Activated CD4-positive, alpha-beta T cell treated with anti-CD3 and anti-CD28 coated beads, Interleukin-2, Interleukin-4, amounts not matched to agents 100 ng/mL and 50 ng/mL, durations not matched to agents 16 hours and 8 hours (primary cell): ENCODE measurements at places on chromosomes 12 and 14.

GRCh38 chr12:15540469-15540872, 218.2 kb downstream of the PTPRO start:
- no peak for DNase-seq

DNA sequence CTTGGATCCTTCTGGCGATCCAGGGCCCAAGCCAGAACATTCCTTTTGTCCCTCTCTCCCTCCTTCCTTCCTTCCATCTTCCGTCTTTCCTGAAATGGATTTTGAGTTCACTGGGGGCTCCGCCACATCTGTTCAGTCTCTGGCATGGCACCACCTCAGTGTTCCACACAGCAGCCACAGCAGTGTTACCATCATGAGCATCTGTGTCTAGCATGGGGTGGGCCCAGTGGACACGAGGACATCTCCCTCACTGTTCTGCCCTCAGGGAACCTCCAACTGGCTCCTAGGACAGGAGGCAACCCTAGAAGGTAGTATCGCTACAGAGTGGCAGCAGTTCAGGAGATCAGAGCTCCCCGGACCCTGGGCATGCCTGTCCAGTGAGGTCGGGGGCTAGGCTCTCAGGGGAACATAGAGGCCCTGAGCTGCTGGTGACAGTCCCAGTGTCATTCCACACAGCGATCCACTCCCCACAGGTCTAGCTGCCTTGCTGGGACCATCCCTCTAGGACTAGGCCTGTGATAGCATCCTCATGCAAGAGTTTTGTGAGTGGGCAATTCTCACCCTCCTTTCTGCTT, 59.0 kb downstream of the GALNT16 start:
- DNase-seq: no peak

DNA sequence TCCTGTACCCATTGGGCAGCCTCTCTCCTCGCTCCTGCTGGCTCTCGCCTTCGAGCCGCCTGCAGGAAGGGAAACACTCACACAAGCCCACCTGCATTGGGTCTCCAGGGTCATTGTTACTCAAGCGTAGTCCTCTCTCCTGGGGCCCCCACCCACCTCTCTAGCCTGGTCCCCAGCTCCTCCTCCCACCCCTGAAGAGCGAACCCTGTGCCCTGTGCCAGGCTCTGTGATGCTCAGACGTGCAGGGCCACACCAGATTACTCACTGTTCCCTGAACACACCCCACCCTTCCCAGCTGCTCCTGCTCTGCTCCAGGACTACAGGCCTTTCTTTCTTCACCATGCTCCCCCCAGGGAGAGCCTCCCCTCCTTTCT, 88.1 kb downstream of the NINJ2 start:
- DNase-seq: no peak

- DNase-seq: no peak
These were observed 6.6 kb upstream of the CFAP73 start for GRCh38 chr12:113142886-113143332.

- no peak for DNase-seq
These were observed 1.4 kb upstream of the KIF5A start for GRCh38 chr12:57548488-57548887.

GRCh38 chr14:34029921-34030334, 79.1 kb upstream of the EGLN3 start:
- no peak for DNase-seq

DNA sequence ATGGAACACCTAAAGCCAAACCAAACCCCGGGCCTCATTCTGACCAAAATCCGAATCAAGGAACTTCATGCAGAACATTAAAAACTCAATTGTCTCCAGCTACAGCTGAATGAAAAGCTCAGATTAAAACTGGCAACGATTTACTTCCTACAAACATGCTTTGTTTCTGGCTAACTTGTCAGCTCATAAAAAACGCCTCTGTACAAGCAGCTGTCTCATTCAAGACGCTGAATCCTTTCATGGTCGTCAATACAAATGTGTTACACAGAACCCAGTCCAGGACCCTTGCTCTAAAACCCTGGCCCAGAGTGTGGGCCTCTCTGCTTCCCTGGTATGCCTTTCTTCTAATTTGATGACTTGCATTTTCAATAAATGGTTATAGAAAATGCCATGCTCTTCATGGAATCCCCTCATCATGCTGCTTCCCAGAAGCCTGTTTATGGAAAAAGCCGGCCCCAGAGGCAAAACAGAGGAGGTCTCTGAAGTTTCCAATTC, 183.1 kb downstream of the PHLDA1 start:
- DNase-seq: no peak

- peak; percentile 37 for DNase-seq
These were observed 40.5 kb downstream of the SLC2A14 start for GRCh38 chr12:7832059-7832696.

- no peak for DNase-seq
These were observed 28.2 kb upstream of the SNAPC1 start for GRCh38 chr14:61733972-61734371.

- no peak for DNase-seq
These were observed 13.4 kb downstream of the LGALS3 start for GRCh38 chr14:55142466-55142865.

DNA sequence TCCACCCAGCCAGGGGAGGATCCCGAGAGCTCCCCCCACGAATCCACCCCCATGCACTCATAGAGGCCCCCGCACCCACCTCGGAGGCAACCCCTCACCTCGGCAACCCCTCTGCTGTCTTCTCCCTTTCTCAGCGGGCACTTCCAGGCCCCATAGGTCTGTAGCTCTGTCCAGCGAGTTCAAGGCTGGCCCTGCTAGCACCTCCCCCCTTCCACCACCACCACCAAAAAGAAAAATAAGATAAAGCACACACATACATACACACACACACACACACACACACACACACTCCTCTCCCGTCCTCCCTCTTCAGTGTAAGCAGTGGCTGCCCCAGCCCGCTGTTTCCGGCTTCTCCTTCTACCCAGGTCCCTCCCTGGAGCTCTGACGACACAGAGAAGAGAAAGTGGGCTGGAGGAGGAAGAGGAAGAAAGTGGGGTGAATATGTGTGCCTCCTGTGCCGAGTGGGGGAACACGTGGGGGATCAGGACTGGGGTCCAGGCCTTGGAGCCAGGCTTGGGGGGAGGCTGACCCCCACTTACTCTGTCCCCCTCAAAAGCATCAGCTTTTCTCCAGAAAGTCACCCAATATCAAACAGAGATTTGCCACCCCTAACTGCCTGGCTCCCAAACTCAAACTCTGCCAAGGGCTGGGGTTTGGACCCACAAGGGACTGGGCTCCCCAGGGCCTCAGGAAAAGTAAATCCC, at the start of gene STAT6:
TSS of gene STAT6 (minus strand) at position 332 of the 704 bp plus-strand sequence. CDS start 3,084 bp downstream, outside the sequence.
- DNase-seq: peak; percentile 91

GRCh38 chr14:92414690-92415445, 91.9 kb downstream of the SLC24A4 start:
- DNase-seq: no peak

DNA sequence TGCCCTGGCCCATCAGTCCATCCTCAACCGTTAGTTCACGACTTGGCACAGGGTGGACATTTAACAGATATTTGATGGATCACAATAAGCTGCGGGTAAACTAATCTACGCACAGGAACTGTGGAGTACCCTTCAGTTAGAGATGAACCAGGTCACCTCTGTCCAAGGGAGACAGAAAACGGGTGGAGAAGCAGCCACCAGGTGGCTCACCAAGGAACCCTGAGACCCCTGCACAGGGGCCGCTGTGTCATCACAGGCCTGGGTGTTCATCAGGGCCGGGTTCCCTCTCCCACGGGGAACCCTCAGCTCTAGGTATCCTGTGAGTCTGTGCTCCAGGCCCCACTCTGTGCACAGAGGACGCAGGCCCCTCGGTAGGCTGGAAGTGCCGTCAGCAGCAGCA, 122.2 kb downstream of the PIWIL1 start:
- DNase-seq: no peak

DNA sequence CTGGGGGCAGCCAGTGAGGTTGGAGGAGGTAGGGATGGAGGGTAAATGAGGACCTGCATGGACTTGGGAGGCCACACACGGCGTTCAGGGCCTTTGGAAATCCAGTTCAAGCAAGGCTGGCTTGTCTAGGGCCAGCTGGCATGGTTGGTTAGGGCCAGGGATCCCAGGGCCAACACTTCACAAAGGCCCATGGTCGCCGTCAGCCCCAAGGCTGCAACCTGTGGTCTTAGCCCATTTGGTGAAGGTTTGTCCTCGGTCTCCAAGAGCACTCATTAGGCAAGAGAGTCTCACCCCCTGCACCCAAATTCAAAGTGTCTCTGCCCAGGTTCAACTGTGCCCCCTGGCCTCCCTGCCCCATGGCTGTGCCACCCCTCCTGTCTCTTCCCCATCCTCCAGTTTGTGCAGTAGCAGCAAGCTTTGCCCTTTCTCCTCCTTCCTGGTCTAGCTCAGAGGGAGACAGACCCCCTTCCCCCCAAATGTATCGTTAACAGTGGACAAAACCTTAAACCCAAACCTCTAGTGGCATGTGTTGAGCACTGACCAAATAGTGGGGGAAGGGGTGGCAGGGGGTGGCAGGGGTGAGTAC, 94.1 kb downstream of the NINJ2 start:
- no peak for DNase-seq

DNA sequence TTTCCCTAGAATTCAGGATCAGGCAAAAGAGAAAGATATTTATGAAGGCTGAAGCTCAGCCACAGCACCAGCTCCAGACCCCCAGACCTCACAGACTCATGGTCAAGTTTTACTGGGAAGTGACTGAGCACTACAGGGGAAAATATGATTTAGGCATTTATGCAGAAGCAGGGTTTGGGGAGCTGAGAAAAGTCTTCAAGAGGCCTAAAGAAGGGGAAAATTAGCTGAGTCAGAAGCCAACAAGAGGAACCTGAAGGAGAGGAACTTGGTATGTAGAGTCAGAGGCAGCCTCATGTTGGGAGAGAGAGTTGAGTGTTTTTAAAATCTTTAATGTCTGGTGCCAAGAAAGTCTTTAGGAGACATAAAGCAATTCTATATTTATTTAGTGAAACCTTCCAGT, 63.0 kb downstream of the FOS start:
- no peak for DNase-seq

GRCh38 chr12:131101703-131102492, 148.2 kb downstream of the ADGRD1 start:
- DNase-seq: no peak

- DNase-seq: no peak
These were observed 10.0 kb downstream of the STYK1 start for GRCh38 chr12:10663869-10664268.

- no peak for DNase-seq
These were observed 1.2 kb downstream of the SSTR1 start for GRCh38 chr14:38208618-38209562.

- DNase-seq: peak; percentile 89
These were observed at the start of gene COQ5 for GRCh38 chr12:120528861-120529525. TSS of gene COQ5 (minus strand) at chr12:120529158. CDS start at chr12:120529141, 17 bp downstream.

GRCh38 chr12:122729583-122730214, 945 bp downstream of the HCAR1 start:
- DNase-seq: no peak

DNA sequence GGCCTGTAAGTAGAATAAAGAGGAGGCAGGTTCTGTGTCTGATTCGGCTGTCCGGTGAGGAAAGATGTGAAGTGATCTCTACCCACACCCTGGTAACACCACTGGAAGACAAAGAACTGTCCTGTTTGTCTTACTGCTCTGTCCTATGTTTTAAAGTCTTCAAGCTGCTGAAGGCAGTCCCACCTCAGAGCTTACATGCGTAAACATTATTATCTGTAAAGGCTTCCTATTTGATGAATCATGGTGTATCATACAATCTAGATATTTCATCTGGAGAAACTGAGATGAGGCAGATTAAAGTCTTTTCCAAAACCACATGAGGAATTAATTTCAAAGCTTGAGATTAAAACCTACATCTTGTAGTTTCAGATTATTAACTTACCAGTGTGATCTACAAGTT, 427.6 kb downstream of the ZFP36L1 start:
- no peak for DNase-seq

DNA sequence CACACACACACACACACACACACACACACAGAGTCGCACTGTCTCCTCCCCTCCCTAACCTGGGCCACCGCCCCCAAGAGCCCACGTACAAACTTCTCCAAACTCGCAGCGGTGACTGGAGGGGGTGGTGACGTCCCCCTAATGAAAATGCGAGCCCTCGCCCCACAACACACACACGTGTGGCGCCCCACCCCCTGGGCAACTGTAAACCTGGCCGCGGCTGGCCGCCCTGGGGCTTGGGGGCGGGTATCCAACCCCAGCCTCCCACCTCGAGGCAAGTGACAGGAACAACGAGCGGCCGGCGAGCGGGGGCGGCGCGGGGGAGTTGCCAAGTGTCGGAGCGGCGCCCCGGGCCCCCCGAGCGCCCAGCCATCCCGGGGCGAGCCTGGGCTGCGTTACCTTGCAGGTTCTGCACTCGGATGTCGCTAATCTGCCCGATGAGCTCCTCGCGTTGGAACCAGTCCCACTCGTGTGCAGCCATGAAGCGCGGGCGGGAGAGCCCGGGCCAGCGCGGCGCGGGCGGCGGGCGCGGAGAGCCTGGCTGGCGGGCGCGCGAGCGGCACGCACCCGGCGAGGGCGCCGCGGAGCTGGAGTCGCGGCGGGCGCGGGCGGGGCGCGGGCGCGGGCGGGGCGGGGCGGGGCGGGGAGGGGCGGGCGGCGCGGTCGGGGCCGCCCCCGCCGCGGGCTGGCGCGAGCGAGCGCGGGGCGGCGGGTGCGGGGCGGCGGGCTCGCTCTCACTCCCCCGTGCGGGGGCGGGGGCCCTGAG, at the start of gene CLMN:
TSS of gene CLMN (minus strand) at position 597 of the 766 bp plus-strand sequence. CDS start at position 481, 116 bp downstream.
- DNase-seq: no peak

GRCh38 chr12:39440781-39441180, 2.1 kb downstream of the KIF21A start:
- no peak for DNase-seq

GRCh38 chr12:114904254-114905003, 220.5 kb upstream of the TBX3 start:
- DNase-seq: no peak

GRCh38 chr12:45613296-45613695, 116.2 kb upstream of the ARID2 start:
- no peak for DNase-seq

DNA sequence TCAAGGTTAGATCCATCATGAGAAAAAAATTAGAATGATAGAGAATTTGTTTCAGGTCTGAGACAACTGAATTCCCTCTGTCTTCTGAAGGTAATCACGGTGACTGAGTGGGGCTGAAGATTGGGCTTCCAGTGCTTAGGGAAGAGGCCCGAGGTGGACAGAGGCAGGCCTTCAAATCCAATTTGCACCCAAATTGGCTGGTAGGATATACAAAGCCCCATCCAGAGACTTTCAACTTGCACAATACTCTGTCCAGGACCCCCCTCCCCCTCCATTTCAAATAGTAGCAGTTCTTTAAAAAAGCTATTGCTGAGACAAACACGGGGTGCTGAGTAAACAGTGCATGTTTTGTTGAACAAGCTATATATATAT, 3.6 kb upstream of the FOXG1 start:
- no peak for DNase-seq

- DNase-seq: no peak
These were observed 6.2 kb upstream of the DCAF11 start for GRCh38 chr14:24108336-24108874.

DNA sequence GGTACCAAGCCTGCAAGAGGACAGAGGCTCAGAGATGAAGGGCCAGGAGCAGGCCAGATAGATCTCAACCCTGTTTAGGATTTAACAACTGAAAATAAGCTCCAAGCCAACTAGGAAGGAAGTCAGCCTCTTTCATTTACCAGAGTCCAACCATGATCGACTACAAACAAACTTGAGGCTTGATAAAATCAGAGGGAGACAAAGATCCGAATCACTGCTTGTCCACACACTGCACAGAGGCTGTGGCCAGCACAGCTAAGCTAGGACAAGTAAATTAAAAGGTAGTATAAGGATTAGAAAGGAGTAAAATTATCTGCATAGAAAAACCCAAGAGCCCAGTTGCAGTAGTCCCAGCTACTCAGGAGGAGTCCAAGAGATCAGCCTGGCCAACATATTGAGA, 40.3 kb downstream of the FAM222A start:
- DNase-seq: no peak

- no peak for DNase-seq
These were observed 26.8 kb upstream of the TOMM20L start for GRCh38 chr14:58368956-58369355.

- DNase-seq: no peak
These were observed 628 bp upstream of the CAPRIN2 start for GRCh38 chr12:30755395-30755762.
